ENCODE measurements at places on chromosomes 12 and 14.

DNA sequence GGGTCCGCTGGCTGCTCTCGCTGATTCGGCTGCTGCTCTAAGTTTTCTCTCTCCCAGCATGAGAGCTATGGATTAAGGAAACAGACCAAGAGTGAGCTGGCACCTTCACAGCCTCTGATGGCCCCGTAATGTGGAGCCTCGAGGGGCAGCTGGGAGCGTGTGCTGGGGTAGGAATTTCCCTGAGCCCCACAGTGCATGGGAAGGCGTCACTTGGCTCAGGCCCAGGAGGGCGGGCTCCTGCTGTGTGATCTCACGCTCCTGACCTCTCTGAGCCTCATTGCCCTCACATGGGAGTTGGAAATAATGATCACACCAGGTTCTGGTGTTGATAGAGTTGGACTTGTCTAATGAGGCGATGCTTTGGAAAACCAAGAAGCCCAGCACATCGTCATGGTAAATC is 238.6 kb upstream of the CRY1 start:
- no peak for DNase-seq

DNA sequence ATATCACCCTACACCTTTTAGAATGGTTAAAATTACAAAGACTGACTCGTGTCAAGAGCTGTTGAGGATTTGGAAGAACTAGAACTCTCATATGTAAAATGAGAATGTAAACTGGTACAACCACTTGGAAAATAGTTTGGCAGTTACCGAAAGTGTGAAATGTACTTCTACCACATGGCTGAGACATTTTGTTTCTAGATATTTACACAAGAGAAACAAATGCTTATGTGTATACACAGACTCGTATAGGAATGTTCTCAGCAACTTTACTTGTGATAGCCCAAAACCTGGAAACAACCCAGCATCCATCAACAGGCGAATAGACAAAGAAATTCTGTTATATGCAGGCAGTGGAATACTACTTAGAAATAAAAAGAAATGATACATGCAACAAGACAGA is 103.0 kb downstream of the BRMS1L start:
- DNase-seq: no peak

GRCh38 chr14:69484444-69485314 is at the start of gene PLEKHD1:
Gene PLEKHD1 (plus strand): TSS chr14:69484728. CDS start chr14:69484966, 238 bp downstream.
- no peak for DNase-seq

- no peak for DNase-seq
These were observed 128.8 kb downstream of the ADGRD1 start for GRCh38 chr12:131082290-131083194.

GRCh38 chr14:95299271-95299670 is 20.4 kb downstream of the CLMN start:
- DNase-seq: no peak

- DNase-seq: no peak
These were observed at the start of gene LRRK2 for GRCh38 chr12:40224439-40225291. Gene LRRK2 (plus strand): TSS chr12:40224997. CDS start chr12:40225132, 135 bp downstream.

DNA sequence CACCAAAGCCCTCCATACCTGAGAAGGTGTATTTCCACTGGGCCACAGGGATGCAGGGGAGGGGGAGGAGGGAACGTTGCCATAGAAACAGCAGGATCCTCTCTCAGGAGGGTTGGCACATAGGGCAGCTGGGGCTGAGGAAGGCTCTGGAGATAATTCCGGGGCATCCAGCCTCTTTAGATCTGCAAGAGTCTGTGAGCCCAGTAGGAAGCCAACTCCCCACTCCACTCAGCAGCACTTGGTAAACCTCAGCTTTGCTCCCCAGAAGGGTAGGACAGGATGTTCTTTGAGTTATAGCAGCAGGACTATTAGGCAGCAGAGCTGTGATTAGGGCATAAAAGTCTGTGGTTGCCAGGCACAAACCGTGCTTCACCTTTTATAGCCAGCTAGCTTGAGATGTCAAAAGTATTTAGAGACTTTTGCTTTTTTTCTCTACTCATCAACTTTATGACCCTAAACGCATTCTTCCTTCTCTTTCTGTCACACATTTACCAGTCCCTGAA is 7.8 kb upstream of the PLEKHG3 start:
- no peak for DNase-seq

DNA sequence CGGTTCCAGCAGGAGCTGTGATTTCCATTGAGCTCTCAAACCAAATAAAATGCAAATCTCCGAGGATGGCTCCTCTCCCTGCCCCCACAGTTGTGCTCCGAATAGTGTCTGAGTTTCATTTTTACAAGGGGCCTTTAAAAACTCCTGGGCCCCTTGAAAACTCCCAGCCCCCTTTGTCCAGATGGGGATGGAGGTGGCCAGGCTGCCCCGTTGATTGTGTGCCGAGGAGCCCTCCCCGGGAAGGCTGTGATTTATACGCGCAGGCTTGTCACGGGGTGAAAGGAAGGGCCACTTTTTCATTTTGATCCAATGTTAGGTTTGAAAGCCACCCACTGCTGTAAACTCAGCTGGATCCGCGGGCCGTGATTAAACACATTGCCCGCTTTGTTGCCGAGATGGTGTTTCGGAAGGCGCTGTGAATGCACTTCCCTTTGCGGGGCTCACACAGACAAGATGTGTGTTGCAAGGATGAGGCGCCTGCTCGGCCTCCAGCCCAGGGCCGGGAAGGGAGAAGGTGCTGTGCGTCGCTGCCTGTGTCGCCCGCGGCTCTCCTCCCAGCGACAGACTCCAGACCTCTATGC is 98.8 kb downstream of the TMEM132C start:
- DNase-seq: no peak

- no peak for DNase-seq
These were observed 52.0 kb downstream of the KLRG1 start for GRCh38 chr12:9041321-9041720.

DNA sequence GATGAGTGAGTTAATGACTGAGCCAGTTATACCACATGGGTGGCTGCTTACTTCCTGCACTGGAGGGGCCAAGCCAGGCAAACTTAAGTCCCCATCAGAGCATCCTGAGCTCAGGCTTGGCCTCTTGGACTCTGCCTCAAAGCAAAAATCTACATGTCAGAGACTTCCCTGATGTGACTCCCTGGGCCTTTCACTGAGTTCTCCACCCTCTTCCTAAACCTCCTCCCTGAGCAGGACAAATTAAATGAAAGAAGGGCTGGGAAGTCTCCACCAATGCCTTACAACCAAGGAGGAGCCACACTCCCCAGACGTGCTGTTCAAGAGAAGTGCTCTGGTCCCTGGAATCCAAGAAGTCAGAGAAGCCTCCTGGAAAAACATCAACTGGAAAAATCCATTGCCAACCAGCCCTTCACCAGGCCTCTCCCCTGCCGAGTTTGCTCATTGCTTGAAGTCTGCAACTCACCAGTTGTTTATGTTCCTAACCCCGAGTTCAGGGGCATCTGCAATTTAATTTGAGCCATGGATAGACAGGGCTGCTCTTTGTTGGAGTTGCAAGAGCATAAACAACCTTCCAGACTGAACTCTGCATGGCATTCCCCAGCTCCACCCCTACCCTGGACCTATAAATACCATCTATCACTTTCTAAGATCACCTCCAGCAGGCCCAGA is 160.5 kb downstream of the ANO2 start:
- DNase-seq: no peak
